Muscle of back (tissue), 13 donors: ENCODE measurements at places on chromosomes 3 and 15.

DNA sequence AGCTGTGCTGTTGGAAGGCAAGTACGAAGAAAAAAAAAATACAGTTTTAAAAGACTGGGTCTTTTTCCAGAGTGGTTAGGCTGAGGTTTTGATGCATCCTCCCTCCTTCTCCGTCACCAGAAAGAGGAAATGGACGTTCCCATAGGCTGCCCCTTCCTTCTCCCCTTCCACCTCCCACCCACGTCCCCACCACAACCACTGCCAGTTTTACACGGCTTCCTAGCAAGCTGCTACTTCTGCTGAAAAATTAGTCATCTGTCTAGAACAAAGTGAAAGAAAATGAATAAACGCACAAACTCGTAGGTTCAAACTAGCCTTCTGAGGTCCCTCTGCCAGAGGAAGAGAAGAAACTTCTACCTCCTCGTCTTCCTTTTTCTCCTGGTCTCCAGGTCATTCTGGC, 71.6 kb upstream of the RPL35A start:
- no peak for DNase-seq

- DNase-seq = no peak
Measured at GRCh38 chr15:36994790-36995189, 105.6 kb downstream of the MEIS2 start.

GRCh38 chr15:42194513-42194912, 13.6 kb downstream of the VPS39 start:
- DNase-seq = no peak

- DNase-seq = no peak
Measured at GRCh38 chr3:193563426-193563825, 8.7 kb upstream of the ATP13A4 start.

- DNase-seq = no peak
Measured at GRCh38 chr3:59717679-59718205, 667.9 kb upstream of the CFAP20DC start.

DNA sequence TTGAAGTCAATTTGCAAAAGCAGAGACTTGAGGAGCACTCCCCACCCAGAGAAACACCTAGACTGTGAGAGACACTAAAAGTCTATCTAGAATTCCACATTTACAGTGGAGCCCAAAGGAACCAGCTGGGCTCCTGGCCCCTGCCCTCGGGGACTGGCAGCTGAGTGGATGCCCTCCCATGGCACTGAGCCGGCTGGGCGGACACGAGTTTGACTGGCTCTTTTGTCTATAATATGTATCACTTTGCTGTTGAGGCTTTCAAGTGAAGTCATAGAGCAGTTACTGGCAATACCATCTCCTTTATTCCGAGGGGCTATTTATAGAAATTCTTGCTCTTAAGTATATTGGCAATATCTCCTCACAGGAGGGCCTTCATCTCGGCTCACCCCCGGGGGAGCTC, 65.8 kb upstream of the TNFAIP8L3 start:
- no peak for DNase-seq

GRCh38 chr3:148757238-148758215, 59.8 kb downstream of the AGTR1 start:
- DNase-seq = peak; percentile 48

- DNase-seq = no peak
Measured at GRCh38 chr15:43913941-43914340, 87.1 kb downstream of the WDR76 start.

GRCh38 chr3:87674397-87675161, 384.2 kb downstream of the CGGBP1 start:
- no peak for DNase-seq

GRCh38 chr15:72908713-72909112, 125.2 kb upstream of the ADPGK start:
- no peak for DNase-seq

- DNase-seq = peak; percentile 90
Measured at GRCh38 chr15:25850154-25851111, 12.7 kb downstream of the ATP10A start.

- DNase-seq = no peak
Measured at GRCh38 chr15:38920966-38921365, 356.4 kb upstream of the RASGRP1 start.

DNA sequence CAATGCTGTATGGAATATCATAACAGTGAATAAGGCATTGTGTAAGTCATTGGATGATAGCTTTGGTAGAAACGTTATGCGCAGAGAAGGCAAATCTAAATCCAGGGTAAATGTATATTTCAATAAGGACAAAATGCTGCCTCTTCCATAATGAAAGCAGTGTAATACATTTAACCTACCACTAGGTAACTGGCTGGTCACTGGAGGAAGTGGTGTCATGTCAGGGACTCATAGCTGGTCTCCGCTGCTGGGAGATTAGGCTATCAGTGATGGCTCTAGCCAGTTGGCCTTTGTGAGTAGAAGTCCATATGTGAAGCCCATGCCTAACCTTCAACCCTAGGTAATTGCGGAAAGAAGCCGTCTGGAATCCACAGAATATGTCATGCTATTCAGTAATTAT, 140.9 kb downstream of the NLGN1 start:
- no peak for DNase-seq
